ENCODE measurements at places on chromosomes 6 and 20.

DNA sequence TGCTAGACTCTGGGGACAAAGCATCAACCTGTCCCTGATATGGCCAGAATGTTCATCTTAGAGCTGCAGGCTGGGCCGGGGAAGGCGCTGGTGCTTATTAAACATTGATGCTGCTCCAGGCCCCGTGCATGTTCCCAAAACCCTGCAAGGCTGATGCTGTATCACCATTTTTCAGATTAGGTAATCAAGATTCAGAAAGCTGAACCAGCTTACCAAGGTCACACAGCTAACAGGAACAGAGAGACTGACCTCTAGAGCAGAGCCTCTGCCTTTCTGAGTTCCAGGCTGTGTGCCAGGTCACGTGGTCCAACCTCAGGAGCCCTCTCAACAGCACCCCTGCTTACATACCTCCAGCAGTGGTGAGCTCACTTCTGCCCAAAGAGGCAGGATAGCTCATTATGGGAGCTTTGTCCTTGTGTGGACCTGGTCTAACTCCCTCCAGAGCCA lies 16.1 kb upstream of the VSTM2L start:
- no peak for DNase-seq

DNA sequence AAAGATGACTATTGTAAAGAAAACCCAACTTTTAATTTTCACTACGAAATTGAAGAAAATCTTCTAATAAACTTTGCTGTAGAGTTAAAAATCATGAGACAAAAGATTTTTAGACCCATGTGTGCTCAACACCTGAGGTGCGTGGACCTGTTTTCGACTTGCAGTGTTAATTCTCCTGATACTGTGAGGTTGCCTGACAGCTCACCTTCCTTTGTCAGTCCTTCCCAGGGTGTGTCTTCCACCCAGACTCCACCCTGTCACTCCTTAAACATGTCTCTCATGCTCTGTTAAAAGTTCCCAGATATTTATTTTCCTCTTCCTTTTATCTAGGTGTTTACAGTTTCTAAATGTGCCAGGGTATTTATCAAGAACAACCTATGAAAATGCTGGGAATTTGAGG lies 151.3 kb upstream of the NT5E start:
- DNase-seq, result no peak

GRCh38 chr6:56450882-56451739 lies 191.6 kb downstream of the DST start:
- no peak for DNase-seq

GRCh38 chr6:138162111-138162954 lies 594 bp downstream of the ARFGEF3 start:
- DNase-seq, result no peak

DNA sequence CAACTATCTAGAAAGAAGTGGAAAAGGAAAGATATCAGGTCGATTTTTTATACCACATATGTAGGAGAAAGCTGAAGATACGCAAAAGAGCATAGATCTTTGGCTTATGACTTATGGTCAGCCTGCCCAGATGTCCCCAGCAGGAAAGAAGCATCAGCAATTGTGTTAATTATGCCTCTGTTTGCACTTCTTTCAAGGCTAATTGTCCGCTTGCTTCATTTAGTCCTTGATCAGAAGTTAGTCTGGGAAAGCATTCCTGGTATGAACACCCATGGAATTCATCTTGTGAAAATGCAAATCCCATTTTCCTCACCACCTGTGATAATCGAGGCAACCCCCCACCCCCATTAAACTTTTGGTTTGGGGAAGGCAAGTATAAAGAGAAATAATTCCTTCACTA lies 62.8 kb downstream of the ATP9A start:
- DNase-seq, result no peak

- DNase-seq, result no peak
Observed at GRCh38 chr6:122645256-122645655, 35.1 kb downstream of the PKIB start.

GRCh38 chr20:3340443-3340842 lies 67.0 kb downstream of the DNAAF9 start:
- no peak for DNase-seq

DNA sequence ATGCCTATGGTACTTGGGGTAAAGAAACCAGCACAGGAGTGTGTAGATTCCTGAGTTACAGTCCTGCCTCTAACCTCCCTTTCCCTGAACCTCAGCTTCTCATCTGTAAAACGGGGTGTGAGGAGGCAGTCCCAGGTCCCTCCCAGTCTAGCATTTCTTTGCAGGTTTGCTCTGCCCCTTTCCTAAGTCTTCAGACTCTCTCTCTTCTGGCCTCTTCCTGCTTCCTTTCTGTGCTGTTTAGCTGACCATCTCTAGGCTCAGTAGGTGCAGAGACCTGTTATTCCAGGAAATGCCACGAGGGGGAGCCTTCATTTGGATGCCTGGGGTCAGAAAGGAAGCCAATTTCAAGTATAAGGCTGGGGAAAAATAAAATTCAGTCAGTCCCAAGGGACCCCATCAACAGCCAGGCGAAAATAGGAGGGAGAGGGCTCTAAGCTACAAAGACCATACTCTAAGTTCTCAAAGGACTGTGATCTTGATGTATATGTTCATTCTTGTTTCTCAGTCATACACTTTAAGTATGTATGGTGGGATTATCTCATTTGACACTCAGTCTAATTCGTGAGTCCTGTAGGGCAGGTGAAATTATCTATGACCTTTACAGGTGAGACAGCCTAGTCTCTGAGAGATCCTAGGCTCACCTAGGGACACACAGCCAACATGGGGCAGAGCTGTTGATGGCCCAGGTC lies 89.1 kb downstream of the NCR2 start:
- DNase-seq, result peak; percentile 63

DNA sequence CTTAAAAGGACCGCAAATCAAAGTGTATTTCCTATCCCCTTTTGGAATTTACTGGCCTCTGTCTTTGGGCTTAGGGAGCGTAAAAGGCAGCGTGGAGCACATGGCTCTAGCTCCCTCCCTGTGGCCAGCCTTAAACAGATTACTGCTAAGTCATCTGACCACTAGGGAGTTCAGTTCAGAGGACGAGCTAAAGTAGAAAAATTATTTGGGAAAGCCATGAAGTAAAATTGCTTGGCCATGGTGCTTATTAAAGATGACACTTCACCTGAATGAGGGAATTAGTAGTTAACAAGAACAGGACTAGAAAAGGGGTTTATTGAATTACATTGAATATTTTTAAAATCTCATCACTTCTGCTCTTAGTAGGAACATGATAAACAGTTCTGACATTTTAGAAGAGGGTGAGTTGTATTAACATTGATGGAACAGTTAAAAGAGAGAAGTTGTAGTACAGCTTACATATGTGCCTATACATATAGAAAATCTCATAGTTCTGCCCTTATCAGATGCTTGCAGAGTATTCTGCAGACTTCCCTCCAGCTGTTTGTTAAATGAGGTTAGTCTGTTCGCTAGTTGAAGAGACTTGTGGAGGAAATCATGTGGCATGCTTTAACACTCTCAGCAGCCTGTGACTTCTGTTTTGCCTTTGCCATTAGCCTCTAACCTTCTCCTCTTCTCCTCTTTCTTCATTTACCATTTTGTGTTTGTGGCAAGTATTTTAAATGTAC lies 31.2 kb upstream of the MAPK13 start:
- DNase-seq, result no peak

DNA sequence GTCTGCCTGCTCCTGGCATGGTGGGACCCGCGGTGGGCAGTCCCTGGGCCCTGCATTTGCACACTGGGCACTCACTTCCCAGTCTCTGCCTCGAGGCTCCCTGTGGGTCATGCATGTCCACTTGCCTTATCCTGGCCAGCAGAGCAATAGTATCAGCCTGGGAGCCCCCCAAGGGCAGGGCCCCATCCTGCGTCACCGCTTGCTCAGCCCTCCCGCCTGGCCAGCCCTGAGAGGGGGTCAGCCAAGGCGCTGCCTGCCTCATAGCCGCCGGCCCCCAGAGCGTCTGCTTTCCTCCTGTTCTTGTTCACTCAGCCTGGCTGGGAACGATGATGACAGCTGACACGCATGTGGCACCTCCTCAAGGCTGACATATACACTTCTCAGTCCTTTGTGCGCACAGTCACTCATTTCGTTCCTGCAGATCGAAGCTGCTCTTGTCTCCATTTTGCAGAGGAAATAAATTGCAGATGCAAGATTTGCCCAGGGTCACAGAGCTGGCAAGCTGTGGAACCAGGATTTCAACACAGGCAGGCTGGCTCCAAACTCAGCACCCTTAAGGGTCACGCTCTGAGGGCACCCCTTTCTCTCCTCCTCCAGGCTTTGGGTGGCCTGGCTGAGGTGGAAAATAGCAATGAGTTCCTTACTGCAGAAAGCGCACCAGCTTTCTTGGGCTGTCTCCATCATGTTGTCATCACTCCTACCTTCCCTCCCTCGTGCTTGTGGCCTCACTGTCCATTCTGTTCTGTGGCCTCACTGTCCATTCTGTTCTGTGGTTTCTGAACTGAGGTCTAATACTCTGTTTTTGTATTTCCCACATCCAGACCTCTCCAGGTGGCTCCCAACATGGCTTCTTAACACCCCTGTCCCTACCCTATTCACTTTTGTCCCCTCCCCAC lies 17.2 kb downstream of the KCNK17 start:
- no peak for DNase-seq

DNA sequence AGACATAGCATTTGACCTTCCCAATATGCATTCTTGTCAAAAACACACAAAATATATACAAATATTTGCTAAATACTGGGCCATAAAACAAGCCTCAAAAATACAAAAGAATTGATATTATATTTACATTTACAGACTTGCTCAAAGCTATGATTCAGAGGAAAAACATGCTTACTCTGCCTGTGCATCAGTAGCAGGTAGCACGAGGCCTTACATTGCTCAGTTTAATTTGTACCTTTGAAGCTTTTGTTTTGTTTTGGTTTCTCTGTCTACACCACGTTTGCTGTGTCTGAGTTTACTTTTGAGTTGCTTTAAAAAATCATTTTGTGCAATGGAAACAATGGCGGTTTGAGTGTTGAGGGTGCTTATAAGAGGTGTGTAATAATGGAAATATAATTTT lies 99.3 kb downstream of the PHF3 start:
- no peak for DNase-seq

DNA sequence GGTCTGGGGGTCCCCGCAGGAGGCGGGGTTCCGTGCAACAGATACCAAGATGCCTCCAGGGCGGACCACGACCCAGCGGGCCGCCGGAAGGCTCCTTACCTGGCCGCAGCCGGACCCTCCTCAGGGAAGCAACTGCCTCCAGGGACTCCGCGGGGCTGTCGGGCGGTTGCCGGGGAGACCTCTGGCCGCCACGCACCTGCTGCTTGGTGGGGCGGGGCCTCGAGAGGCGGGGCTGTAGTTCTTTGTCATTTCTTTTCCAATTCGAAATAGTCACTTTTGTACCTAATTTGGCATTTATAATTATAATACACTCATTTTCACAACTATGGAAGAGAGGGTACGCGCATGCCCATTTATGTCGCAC lies 647 bp downstream of the AK9 start:
- no peak for DNase-seq

Measured in activated CD8-positive, alpha-beta memory T cell treated with anti-CD3 and anti-CD28 coated beads for 1 hour (primary cell).